ENCODE measurements at places on chromosomes 1 and 21. TPM values are rescaled to one million over a fixed set of nuclear protein-coding genes. Genes with fewer than 3 reads are reported as not detected.

The SYDE2 gene
- 4.2 TPM for total RNA-seq

The CRP gene
- total RNA-seq, result not detected

The RGS4 gene
- total RNA-seq, result 49.7 TPM

The STIL gene
- total RNA-seq, result 24.5 TPM

DNA sequence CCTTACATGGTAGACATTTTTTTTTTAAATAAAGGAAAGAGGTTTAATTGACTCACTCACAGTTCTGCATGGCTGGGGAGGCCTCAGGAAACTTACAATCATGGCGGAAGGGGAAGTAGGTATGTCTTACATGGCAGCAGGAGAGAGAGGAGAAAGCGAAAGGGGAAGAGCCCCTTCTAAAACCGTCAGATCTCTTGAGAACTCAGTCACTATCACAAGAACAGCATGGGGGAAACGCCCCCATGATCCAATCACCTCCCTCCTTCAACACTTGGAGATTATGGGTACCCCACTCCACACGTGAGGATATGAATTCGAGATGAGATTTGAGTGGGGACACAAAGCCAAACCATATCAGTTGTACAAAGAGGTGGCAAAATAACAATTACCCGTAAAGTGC lies 301.7 kb downstream of the GRIK1 start:
- no peak for DNase-seq

DNA sequence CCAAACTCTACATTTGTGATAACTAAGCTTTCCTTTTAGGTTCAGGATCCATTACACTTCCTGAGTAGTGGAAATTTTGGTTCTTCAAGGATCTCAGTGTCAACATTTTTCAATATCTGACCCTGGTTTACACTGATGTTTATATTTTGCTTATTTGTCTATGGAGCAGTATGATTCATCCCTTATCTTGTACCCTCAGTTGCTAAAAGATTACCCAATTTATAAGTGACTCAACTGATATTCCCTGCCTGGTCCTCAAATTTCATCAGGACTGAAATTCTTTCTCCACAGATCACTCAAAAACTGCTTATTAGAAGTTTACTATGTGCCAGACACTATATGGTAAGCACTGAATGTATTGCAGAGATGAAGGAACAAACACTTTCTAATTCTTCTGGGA lies 139.1 kb upstream of the CHRM3 start:
- DNase-seq, result peak; percentile 19

- DNase-seq, result no peak
Measured at GRCh38 chr1:46532095-46532494, 19.4 kb downstream of the KNCN start.

Data from A172 (cell line).